ENCODE measurements at places on chromosomes 5 and 9. TPM values are rescaled to one million over a fixed set of nuclear protein-coding genes. Genes with fewer than 3 reads are reported as not detected.

ADCY2 gene
- total RNA-seq = 1.3 TPM

- no peak for DNase-seq
Observed at GRCh38 chr9:80873861-80874260, 815.5 kb downstream of the TLE1 start.

PRUNE2 gene
- 5.3 TPM for total RNA-seq

DNA sequence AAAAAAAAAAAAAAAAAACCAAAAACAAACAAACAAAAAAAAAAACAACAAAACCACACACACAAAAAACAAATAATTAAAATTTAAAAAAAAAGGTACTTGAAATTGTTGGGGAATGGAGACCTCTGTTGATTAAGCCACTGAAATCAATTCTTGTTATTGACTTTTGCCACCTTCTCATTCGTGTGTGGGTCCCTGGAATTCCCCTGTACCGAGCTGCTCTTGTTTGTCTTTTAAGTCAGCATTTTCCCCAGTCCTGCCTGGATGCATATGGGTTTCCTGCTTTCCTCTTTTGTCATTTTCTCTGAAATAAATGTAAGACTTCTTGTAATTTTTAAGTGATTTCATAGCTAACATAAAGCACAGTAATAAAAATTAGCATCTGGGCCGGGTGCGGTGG, 45.5 kb downstream of the GPBP1 start:
- DNase-seq = no peak

DNA sequence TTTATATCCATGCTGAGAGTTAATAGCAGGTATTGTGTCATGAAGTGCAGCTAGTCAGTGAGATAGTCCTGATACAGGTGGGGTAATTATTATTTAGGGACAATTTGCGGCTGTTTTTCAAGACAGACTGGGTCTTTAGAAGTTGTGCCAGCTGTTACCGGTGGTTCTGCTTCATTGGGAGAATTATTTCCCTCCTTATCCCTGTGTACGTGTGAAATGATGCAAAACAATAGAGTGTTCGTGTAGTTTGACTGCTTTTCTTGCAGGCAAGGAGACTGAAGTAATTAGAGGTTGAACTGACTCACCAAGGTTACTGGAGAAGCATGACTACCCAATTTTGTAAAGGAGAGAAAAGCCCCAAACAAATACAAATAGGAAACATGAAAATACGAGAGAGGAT, 101.7 kb downstream of the ARRDC3 start:
- DNase-seq = peak; percentile 48

DNA sequence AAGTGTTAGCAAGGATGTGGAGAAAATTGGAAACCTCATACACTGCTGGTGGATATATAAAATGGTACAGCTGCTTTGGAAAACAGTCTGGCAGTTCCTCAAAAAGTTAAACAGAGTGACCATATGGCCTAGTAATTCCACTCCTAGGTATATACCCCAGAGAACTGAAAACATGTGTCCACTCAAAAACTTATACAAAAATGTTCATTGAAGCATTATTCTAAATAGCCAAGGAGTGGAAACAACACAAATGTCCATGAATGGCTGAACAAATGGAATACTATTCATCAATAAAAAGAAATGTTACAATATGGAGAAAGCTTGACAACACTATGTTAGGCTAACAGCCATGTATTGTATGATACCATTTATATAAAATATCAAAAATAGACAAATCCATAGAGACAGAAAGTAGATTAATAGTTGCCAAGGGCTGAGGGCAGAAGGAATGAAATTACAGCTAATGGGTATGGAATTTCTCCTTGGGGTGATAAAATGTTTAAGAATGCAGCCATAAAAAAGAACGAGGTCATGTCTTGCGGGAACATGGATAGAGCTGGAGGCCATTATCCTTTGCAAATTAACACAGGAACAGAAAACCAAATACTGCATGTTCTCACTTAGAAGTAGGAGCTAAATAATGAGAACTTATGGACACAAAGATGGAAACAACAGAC, 33.6 kb upstream of the FBP1 start:
- no peak for DNase-seq

Data from thyroid gland (tissue), 4 donors.